T-helper 2 cell treated with Interferon-gamma antibody and Interleukin-4, amounts not matched to agents 5 μg/mL and 100 μg/mL, for 36 hours (primary cell): ENCODE measurements at places on chromosomes 2 and 18.

DNA sequence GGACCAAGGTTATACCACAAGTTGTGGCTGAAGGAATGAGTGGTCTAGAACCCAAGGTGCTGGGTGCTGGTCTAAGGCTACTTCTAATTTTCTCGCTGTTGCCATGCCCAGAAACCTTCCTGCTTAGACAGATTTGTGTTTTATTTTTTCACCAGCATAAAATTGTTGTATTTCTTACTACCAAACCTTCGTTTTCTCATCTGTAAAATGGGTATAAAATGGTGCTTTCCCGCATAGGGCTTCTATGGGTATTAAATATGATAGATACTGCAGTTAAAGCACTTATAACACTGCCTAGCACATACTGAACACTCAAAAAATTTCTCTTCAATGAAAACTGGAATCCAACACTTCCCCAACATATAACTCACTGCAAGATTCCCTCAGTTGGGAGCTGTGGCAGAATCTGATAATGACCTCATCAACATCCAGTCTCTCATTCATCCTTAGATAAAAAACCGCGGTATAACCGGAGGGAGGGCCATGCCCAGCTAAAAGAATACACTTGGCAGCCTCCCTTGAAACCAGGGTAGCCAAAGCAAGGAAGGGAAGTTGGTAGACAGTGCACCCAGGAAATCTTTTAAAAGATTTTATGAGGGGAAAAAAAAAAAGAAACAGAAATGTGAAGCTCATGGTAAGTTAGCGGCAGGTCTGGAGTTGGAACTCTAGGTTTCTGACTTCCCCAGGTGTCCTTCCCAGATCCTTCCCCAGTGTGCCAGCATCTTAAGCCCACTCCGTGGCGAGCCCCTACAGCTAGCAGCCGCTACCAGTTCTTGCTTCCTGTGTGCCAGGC lies 1.2 kb downstream of the NEMP2 start:
- DNase-seq = no peak

- no peak for DNase-seq
These were observed 132.2 kb downstream of the CLIP4 start for GRCh38 chr2:29247336-29247914.

GRCh38 chr2:159098921-159099411 lies 130.5 kb downstream of the TANC1 start:
- no peak for DNase-seq

DNA sequence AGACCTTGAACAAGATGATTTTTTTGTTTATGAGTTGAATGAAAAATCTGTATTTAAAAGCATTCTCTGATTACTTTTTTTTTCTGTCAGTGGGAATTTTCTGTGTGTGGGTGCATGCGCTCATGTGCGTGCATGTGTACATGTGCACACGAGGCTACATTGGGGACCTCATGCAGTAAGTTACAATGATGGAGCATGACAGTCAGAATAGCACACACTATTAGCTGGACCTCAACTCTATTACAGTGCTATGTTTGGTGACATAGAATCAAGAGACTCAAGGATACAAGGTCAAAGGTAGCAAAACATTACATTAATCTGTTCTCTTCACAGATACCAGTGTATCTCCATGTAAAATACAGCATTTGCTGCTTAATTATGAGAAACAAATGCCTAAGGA lies 276.8 kb upstream of the FIGN start:
- DNase-seq = no peak

DNA sequence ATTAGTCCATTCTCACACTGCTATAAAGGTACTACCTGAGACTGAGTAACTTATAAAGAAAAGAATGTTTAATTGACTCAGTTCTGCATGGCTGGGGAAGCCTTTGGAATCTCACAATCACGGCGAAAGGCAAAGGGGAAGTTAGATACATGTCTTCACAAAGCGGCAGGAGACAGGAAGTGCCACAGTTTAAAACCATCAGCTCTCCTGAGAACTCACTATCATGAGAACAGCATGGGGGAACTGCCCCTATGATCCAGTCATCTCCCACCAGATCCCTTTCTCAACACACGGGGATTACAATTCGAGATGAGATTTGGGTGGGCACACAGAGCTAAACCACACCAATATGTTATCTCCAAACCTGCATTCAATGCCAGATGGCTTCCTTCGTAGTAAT lies 716.1 kb downstream of the DCC start:
- DNase-seq = no peak

- DNase-seq = no peak
These were observed 128.6 kb downstream of the SH3RF3 start for GRCh38 chr2:109257653-109258052.

GRCh38 chr2:230471074-230471473 lies 55.1 kb downstream of the SP100 start:
- no peak for DNase-seq

- DNase-seq = no peak
These were observed 123.7 kb downstream of the GALNT14 start for GRCh38 chr2:31014516-31014915.

DNA sequence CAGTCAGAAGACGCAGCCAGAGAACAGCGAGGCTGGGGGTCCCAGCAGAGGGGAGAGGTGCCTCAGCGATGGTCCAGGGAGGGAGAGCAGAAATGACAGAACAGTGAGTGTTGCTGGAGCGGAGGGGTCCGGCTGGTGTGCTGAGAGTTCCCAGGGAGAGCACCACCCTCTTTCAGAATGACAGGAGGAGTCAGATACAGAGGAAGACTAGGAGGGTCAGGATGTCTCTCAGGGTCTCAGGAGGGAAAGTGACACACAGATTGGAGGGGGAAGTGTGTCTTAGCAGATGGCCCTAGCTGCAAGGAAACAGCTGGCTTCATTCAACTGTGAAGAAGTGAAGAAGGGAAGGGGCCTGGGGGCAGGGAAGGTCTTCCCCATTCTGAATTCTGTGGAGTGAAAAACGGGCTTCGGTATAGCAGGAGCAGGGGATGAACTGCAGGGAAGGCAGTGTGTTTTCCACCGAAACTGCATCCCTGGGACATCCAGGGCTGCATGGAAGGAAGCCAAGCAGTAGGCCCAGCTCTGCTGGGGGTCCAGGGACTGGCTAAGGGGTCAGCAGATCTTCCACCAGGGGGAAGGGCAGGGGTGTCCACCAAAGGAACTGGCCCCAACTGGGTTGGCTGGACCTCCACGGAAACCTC lies 90.0 kb upstream of the OTOS start:
- DNase-seq = no peak

DNA sequence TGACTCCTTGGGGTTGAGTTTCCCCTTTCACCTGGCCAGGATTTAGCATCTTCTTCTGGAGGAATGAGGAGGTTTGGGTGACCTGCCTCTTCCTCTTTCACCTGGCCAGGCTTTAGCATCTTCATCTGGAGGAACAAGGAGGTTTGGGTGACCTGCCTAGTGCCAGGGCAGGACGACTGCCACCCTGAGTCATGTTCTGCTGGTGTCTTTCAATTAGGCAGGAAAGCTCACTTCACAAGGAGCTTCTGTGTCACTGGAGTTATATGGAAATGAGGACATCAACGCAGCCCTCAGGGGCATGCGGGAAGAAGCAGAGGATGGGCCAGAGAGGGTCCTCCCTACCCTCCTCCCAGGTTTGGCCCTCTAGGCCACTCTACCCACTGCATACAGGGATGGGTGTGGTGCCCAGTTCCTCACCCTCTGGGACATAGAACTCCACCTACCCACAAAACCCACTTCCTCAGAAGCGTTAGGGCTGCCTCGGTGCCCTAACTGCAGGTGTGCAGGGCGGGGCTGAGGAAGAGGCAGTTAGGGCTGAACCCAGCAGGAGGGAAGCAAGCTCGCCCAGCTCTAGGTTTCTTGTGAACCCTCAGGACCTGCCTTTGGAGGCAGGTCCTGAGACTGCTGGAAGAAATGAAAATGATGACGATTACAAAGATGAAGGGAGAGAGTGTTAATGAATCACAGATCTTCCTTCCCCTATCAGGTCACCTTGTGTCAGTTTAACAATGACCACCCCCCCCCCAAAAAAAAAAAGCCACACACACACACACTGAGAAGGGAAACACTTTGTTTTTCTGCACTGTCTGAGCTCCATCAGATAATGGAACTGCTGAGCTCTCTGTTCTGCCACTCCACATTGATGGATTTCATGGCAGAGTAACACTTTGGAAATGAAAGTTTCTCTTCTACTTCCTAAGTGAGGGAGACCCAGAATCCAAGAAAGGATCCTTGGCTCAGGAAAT lies 71.0 kb downstream of the ARL4C start:
- peak; percentile 53 for DNase-seq

GRCh38 chr2:231047923-231048915 lies 8.4 kb upstream of the PSMD1 start:
- DNase-seq = no peak

DNA sequence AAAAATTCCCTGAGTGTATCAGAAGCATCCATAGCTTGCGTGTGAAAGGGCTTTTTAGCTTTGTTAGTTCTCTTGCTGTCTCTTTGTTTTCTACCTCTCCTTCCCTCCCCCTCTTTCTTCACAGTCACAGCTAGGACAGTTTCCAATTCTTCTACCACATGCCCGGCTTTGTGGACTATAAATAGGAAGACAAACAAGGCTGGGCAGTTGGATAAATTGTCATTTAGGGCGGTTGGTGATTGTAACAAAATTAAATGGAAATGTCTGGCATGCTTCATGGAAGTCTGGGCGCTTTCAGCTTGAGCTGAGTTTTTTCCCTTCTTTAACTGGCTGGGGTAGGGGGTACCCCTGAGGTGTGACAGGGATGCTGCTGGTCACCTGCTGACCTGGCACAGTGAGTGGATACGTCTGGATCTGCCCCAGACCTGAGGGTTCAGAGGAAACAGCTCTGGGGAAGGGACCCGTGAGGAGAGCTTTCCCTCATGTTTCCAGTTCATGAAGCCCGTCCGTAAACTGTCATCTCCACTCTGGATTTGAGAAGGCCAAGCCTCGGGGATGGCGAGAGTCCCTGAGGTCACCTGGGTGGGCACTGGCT lies 29.0 kb upstream of the GIGYF2 start:
- DNase-seq = no peak

- no peak for DNase-seq
These were observed 120.6 kb upstream of the FBXO11 start for GRCh38 chr2:48026865-48027264.
